ENCODE measurements at places on chromosomes 11 and 22.
A peak's percentile ranks its signal among the peaks of the same experiment; 100 is the strongest.

DNA sequence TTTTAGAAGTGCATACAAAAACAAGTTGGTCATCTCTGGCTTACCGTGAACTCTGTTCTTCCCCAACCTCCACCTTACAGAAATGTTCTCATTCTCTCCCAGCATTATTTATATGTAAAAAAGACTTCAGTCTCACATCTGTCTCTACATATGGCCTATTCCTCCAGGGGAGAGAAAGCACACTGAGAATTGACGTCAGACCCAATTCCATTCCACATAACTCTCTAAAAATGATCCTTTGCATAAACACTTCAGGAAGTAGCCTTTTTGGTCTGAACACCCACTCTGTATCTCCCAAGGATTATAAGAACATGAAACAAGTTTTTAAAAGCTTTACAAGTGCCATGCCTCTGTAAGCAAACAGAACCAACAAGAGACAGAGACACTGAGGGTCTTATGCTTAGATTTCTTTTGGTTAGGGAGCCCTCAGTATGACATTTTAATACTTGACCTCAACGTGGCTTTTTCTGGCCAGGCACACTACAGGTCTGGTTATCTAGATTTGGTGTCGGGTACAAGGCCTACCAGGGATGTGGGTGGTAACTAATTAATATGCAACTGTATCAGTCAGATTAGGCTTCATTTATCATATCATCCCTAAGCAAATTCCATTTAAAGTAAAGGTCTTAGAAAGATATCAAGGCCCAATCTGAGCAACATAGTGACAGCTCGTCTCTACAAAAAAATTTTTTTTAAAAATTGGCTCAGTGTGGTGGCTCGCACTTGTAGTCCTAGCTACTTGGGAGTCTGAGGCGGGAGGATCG, 48.5 kb upstream of the PPP2R1B start:
- DNase-seq: peak; percentile 60

GRCh38 chr11:66268952-66269905, 790 bp downstream of the RAB1B start:
- DNase-seq: no peak

DNA sequence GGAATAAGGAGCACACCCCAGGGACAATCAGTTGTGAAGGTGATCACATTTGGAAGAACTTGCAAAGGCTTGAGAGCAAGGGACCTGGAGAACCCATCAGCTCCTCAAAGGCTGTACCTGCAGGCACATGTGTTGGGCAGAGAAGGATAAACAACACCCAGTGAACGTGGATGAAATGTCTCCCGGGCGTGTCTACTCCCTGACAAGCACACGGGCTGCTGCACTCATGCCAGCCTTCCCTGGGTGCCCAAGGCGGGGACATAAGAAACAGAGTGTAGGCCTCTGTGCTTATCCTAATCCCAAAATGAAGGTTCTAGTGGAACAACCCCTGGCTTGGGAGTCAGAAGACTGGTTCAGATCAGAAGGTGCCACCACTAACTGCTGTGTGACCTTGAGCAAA, 46.7 kb downstream of the DSCAML1 start:
- DNase-seq: no peak

GRCh38 chr22:50084614-50085021, 608 bp downstream of the MLC1 start:
- DNase-seq: no peak

DNA sequence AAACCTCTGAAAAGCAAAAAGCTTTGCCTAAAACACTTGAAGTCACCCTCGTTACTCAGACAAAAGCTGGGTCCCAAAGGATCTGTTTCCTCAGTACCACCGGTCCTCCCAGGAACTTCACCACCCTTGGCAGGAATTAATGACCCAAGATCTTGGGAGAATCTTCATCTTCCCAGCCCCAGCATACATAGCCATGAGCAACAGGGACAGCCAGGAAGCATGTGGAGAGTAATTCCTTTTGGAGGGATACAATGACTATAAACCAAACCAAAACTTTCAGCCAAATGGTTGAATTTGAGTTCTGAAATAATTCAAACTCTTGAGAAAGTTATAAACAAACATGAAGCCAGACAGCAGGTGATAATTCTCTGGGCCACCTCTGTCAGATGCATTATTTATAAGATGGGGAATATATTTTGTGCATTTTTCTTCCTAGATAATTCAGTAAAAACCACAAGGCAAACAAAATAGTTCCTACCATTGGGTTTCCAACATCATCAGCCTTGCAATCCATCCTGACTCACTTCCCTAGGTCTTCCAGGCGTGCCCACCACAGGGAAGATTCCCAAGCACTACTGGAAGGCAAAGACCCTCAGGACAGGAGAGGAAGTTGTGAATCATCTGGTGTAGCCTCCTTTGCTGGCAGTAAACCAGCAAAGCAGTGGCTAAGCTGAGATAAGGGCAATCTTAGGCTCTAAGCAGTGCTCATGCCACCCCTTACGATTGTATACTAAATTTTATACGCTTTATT, 71.7 kb upstream of the DRD2 start:
- no peak for DNase-seq
